ENCODE measurements at places on chromosomes 1 and 21.

DNA sequence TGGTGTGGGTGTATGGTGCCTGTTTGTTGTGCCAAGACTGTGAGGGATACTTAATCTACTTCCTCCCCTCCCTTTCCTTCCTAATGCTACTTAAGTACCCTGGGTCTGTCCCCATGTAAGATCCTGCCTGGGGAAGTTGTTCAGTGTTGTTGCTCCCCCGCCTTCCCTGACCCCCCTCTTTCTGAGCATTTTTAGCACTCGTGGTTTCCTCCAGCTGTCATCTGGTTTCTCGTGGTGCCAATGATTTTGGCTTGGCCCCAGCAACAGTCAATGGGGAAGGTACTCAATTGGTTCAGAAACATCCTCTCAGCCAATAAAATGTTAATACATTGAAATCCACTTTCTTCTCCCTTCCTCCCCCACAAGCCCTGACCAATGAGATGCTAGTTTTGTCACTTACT, 8.0 kb upstream of the B4GALT3 start:
- peak; percentile 52 for DNase-seq

DNA sequence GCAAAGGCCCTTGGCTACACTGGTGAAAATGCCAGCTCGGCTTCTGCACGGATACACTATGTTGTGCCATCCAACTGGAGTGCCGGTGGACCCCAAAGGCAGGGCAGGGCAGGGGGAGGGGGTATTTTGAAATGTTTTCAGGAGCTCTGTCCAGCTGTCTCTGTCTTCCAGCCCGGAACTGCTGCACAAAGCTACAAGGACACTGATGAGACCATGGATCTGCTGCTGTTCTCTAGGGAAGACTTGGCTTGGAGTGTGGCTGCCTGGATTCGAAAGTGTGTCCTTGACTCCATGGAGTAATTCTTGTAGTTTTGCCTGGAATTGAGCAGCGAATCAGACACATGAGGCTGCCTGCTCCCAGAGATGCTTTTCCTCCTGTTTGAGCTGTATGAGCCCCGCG, 42.4 kb downstream of the TTC39A start:
- no peak for DNase-seq

DNA sequence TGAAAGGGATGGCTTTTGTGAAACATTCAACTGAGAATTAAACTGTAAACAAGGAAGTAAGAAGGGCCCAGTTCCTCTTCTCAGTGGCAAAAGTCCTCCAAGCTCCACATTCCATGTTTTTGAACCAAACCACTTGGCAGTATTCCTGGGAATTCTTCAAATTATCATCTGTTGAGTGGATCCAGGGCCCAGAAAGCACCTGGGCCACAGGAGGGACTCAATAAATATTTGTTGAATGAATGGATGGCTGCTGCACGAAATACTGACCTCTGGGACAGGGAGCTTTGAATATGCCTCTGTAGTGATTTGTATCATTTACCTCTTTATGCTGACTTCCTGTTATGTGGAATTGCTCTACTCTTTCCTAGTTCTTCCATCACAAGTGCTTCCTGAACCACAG, 4.7 kb downstream of the SLC35F3 start:
- DNase-seq, result no peak

- DNase-seq, result no peak
These were observed at the start of gene C2CD2 for GRCh38 chr21:41953831-41954653. C2CD2 (minus strand) TSS chr21:41954018; CDS start chr21:41953648, 370 bp downstream.

- no peak for DNase-seq
These were observed 51.7 kb downstream of the ABCA4 start for GRCh38 chr1:94068999-94069918.

DNA sequence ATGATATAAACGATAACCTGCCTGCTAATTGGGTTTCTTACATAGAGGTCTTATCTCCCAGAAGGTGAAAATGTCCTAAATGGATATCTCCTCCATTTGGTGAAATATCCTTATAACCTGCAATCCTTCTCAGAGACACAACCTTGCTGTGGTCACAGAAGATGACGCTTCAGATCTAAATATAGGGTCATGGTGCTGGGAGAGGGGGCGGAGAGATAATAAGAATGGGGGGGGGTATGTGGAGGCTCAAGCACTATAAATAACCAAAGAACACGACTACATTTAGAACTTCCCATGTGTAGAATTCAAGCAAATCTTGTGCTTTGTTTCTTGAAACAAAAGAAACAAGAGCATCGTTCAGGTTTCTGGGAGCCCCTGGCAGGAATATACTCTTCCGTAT, 260.6 kb upstream of the ESRRG start:
- no peak for DNase-seq

DNA sequence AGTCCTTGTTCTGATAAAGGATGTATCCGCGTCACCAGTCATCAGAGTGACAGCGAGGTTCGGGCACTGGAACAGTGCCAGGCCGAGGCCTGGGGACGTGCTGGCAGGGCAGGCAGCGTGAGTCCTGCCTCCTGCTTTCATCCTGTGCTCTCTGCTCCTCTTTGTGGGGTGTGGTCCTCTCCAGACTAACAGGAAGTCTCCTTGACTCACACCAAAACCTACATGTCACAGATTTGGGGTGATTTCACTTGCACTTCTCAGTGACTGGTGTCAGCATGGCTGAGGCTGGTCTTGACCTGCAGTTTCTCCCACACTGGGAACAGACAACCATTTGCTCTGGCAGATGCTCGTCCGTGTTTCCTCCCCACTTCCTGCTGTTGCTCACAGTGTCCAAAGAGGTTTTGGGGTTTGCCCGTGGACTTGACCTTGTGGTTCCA, 8.8 kb upstream of the NLRP3 start:
- no peak for DNase-seq

- no peak for DNase-seq
These were observed 100.2 kb downstream of the LMO4 start for GRCh38 chr1:87428883-87429282.

DNA sequence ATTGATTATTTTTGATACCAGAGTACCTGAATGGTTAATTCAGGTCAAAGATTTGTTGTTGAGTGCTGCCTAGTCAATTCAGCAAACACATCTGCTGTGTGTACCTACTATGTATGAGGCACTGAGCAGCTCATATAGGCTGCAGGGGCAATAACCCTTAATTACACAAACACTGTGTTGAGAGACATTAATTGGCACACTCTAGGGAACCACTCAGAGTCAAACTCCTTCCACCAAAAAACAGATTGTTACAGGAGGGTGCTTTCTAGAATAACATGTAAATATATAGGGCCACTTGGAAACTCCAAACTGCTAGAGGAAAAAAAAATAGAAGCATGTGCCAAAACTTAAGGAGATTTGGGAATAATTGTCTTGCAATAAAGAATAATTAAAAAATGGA, 31.3 kb downstream of the UBE2U start:
- no peak for DNase-seq

- DNase-seq, result peak; percentile 47
These were observed at the start of gene IFI44L for GRCh38 chr1:78619803-78620579. IFI44L (plus strand) TSS chr1:78620448; CDS start chr1:78627916, 7,468 bp downstream.

GRCh38 chr1:115164484-115164883, 75.2 kb upstream of the TSPAN2 start:
- no peak for DNase-seq

GRCh38 chr1:64042331-64043100, 160.9 kb upstream of the UBE2U start:
- no peak for DNase-seq

All from stimulated activated CD4-positive, alpha-beta T cell treated with anti-CD3 and anti-CD28 coated beads, Interleukin-15, amount 100 ng/mL, for 1 hour (primary cell).